Stimulated activated CD4-positive, alpha-beta T cell treated with anti-CD3 and anti-CD28 coated beads, TNF-alpha, amount 100 ng/mL, for 24 hours (primary cell): ENCODE measurements at places on chromosomes 12 and 14.

- no peak for DNase-seq
These were observed 326.8 kb upstream of the RTL1 start for GRCh38 chr14:101230161-101230850.

DNA sequence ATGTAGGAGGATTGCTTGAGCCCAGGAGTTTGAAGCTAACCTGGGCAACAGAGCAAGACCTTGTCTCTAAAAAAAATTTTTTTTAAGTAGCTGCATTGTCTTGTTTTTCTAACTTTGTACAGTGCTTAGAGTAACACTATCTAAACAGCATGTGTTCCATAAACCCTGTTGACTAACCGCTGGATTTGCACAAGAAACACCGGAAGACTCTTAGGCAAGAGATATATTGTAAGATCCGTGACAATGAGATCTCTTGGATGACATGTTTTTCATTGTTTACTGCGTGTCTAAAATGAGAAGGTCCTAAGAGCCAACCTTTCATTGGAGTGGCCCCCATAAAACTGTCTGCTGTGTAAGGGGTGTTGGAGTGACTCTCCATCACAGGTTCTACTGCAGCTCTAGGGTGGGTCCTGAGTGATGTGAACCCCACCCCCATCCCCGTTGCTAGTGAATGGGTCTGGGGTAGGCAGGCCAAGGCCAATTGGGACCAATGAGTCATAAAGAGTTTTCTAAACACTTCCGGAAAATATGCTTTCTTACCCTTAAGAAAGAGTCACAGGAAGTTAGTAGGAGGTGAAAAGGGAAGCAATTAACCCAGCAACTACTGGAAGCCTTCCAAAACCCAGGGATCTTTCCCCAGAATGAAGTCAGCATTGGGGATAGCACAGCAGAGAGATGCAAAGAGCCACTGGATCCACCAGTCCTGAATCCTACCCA lies 24.3 kb upstream of the PCNX1 start:
- no peak for DNase-seq

- peak; percentile 40 for DNase-seq
These were observed at the start of gene SOS2 for GRCh38 chr14:50231475-50232275. Gene SOS2, minus strand, starts transcription at chr14:50231578. Its CDS starts 295 bp downstream, at chr14:50231283.

- peak; percentile 48 for DNase-seq
These were observed 3.9 kb downstream of the GZMH start for GRCh38 chr14:24605435-24606190.

GRCh38 chr14:99971941-99972747 lies 93.1 kb upstream of the EVL start:
- no peak for DNase-seq

GRCh38 chr14:25846246-25846645 lies 751.6 kb downstream of the NOVA1 start:
- no peak for DNase-seq

GRCh38 chr12:30269496-30269895 lies 426.2 kb downstream of the IPO8 start:
- no peak for DNase-seq

GRCh38 chr12:27814411-27814810 lies 34.4 kb upstream of the MANSC4 start:
- no peak for DNase-seq

DNA sequence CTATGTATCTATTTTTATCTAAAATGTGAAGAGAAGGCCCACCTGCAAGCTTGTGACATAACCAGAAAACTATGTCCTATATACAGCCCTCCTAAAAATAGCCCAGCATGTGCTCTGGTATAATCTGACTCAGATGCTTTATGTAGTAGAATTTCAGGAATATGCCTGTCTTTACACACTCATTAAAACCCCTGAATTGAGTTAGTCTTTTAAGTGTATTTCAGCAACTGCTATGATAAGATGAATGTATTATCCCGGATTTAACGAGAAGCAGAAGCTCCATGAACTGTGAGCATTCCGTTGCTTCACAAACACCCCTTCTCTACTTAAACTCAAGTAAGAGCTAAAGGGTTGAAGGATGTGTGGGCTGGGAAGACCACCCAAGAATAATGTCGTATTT lies 89.9 kb upstream of the PRICKLE1 start:
- no peak for DNase-seq

DNA sequence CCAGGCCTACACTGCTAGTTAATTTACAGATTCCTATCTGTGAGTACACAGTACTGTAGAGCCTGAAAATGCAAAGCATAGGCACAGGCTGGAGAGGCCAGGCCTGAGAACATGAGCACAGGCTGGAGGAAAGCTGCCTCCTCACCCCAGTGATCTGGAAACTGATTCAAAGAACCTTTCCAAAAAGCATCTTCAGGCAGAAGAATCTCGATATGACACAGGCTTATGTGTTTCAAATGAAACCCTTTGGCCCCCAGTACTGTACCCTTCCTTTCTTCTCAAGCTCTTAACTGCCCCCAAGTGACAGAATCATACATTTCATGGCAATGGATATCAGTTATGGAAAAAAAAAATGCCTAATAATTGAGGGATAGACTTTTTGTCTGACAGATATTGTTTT lies 122.0 kb downstream of the KCNC2 start:
- no peak for DNase-seq

- no peak for DNase-seq
These were observed 12.3 kb upstream of the CALM1 start for GRCh38 chr14:90384543-90384911.

GRCh38 chr14:63078569-63078968 lies 33.3 kb upstream of the KCNH5 start:
- no peak for DNase-seq

DNA sequence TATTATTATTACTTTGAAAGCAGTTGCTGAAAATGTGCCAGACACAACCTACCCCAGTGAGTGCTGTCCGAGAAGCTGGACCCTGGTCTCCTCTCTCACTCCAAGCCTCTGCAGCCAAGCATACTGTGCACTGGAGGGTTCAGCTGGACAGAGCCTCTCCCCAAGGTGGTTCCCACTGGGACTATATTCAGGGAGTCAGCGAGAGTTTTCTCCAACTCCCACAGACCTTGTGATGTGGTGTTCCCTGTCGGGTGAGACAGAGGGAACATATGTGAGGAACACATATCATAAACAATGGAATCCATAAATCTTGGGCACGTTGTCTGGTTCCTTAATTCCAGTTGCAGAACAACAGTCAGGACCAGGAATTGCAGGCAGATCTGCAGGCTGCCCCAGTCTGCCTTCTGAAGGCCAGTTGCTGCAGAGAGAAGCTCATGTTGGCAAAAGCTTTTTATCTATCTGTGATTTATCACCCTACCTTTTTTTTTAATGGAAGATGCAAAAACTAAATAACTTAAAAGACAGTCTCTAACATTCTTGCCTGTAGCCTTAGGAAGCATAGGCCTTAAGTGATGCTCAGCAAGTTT lies 619.8 kb upstream of the TBX3 start:
- no peak for DNase-seq

DNA sequence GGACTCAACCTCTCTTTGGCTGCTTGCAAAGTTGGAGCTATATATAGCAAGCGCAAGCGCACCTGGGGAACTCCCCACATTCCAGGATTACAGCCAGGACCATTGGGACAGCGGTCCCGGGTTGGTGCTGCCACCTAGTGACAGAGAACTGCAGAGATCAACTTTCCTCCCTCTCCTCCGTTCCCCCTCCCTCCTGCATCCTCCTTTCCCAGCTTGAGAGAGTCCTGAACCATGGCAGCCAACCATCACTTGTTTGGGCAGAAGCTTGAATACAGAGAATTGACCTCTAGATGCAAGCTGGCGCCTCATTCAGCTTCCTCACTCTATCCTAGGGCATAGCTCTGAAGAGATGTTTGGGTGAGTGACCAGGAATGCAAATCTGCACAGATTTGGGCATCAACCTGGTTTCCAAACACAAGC lies 17.4 kb upstream of the FLVCR2 start:
- no peak for DNase-seq
